ENCODE measurements at places on chromosomes 1 and 21.
A peak's percentile ranks its signal among the peaks of the same experiment; 100 is the strongest.

DNA sequence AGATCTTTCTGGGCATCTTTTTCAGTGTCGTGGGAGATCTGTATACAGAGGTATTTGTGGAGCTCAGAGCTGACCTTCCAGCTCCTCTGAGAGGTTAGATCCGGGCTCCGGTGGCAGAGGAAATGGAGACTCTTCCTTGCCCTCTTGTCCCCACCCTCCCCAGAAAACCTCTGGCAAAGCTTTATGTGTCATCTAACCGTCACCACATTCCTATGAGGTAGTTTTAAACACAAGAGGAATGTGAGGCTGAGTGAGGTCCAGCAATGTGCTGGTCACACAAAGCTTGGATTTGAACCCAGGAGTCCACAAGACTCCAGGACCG is 1.2 kb downstream of the CD160 start:
- peaks cover 8% of the 10 kb centered on the region for H3K4me1 ChIP-seq
- H3K27me3 ChIP-seq = no peaks in the 10 kb centered on the region
- no peak overlapping the region for H3K27ac ChIP-seq
- H3K36me3 ChIP-seq = no peaks in the 10 kb centered on the region
- DNase-seq = no peak

GRCh38 chr1:234559152-234559901 is 50.7 kb downstream of the IRF2BP2 start:
- DNase-seq = no peak
- no peak overlapping the region for H3K4me3 ChIP-seq
- H3K36me3 ChIP-seq = no peaks in the 10 kb centered on the region
- H3K27ac ChIP-seq = no peak overlapping the region

DNA sequence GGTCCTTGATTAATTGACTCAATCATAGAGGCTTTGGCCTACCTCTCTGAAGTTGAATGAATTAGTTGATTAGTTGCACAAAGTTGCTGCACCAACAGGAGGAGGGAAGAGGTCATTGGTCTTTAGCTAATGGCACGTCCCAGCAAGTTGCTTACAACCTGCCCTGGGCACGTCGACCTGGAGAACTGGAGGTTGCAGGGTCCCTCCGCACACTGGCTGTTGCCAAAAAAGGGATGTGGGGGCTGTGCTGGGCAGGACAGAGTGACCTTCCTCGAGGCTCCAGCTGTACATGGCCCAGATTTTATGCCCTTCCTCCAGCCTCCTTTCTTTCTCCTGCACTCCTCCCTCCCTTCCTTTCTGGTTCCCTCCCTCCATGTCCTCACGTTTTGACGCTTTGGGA is 230.3 kb upstream of the VAMP3 start:
- no peaks in the 10 kb centered on the region for H3K36me3 ChIP-seq
- no peak overlapping the region for H3K27ac ChIP-seq
- no peak for DNase-seq

- DNase-seq = peak; percentile 93
- no peaks in the 10 kb centered on the region for H3K27me3 ChIP-seq
- H3K4me3 ChIP-seq = peak within 1 kb of the TSS; percentile 77
- peaks cover 17% of the 10 kb centered on the region for H3K4me1 ChIP-seq
Measured at GRCh38 chr1:114780344-114781226, at the start of gene SIKE1. Gene SIKE1 (minus strand): TSS chr1:114780685. CDS start chr1:114780607, 78 bp downstream.

- no peak for DNase-seq
- H3K4me1 ChIP-seq = no peaks in the 10 kb centered on the region
- no peaks in the 10 kb centered on the region for H3K27me3 ChIP-seq
- no peak overlapping the region for H3K27ac ChIP-seq
Measured at GRCh38 chr21:17987382-17988101, 168.4 kb upstream of the C21orf91 start.

DNA sequence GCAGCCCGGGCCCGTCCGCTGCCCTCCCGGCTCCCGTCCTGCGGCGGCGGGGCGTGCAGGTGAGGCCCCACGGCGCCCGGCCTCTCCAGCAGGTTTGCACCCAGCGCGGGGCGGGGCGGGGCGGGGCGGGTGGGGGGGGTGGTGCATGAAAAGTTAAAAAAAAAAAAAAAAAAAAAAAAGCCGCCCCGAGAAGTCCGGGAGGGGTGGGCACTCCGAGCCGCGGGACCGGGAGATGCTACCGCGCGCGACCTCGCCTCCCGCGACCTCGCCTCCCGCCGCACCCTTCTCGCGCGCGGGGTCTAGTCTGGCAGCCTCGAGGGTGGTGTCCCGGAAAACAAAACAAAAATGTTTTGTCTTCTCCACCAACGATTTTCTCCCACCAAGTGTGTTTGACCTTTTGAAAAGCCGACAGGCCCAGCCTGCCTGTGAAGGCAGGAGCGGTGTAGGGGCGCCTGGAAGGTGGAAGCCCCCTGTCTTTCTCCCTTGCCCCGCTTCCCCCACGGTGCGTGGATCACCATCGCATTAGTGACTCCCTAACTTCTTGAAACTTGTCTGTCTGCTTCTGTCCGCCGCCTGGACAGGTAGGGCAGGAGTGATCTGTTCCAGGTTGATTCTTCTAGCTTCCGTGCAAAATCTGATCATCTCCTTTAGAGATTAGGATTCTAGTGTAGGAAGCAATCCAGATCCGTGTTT is 569 bp downstream of the RCAN3 start:
- DNase-seq = no peak
- peak overlapping the region; percentile 94 for H3K27ac ChIP-seq
- peaks cover 10% of the 10 kb centered on the region for H3K4me1 ChIP-seq
- H3K4me3 ChIP-seq = peak overlapping the region; percentile 70
- no peaks in the 10 kb centered on the region for H3K27me3 ChIP-seq
- no peaks in the 10 kb centered on the region for H3K36me3 ChIP-seq

GRCh38 chr1:209302779-209303568 is 280.5 kb upstream of the CAMK1G start:
- no peak for DNase-seq
- H3K4me3 ChIP-seq = no peak overlapping the region
- H3K36me3 ChIP-seq = no peaks in the 10 kb centered on the region
- H3K4me1 ChIP-seq = no peaks in the 10 kb centered on the region

GRCh38 chr1:103336408-103336807 is 189.1 kb upstream of the RNPC3 start:
- H3K4me1 ChIP-seq = no peaks in the 10 kb centered on the region
- no peak overlapping the region for H3K27ac ChIP-seq
- no peaks in the 10 kb centered on the region for H3K27me3 ChIP-seq
- no peak overlapping the region for H3K4me3 ChIP-seq

DNA sequence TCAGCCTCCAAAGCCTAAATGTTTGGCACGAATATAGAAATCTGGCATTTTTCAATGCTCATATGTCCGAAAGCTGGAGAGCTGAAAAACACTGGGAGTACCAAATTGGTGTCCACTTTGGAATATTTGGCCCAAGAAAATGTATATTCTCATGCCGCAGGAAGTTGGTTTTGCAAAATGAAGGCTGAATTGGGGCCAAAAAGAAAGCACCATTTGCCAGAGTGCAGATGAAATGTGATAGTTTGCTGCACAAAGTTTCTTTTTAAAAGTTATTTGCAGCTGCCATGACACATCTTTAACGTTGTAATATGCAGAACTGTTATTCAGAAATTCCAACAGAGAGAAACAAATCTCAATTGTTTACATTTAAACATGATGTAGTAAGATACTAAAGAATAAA is 124.2 kb upstream of the LYPLAL1 start:
- DNase-seq = no peak
- no peaks in the 10 kb centered on the region for H3K27me3 ChIP-seq
- no peaks in the 10 kb centered on the region for H3K4me1 ChIP-seq
- no peak overlapping the region for H3K27ac ChIP-seq
- H3K4me3 ChIP-seq = no peak overlapping the region

- no peaks in the 10 kb centered on the region for H3K27me3 ChIP-seq
- DNase-seq = no peak
- no peaks in the 10 kb centered on the region for H3K4me1 ChIP-seq
- H3K4me3 ChIP-seq = no peak overlapping the region
- H3K27ac ChIP-seq = no peak overlapping the region
- H3K36me3 ChIP-seq = no peaks in the 10 kb centered on the region
Measured at GRCh38 chr1:157369808-157370521, 182.3 kb downstream of the FCRL5 start.

- H3K4me1 ChIP-seq = no peaks in the 10 kb centered on the region
- H3K27ac ChIP-seq = no peak overlapping the region
- no peaks in the 10 kb centered on the region for H3K36me3 ChIP-seq
- H3K27me3 ChIP-seq = no peaks in the 10 kb centered on the region
- no peak overlapping the region for H3K4me3 ChIP-seq
- no peak for DNase-seq
Measured at GRCh38 chr1:10556430-10557005, 81.8 kb downstream of the PEX14 start.

GRCh38 chr1:231938711-231939110 is 312.1 kb downstream of the DISC1 start:
- no peak overlapping the region for H3K27ac ChIP-seq
- H3K27me3 ChIP-seq = no peaks in the 10 kb centered on the region
- H3K4me1 ChIP-seq = peaks cover 12% of the 10 kb centered on the region

GRCh38 chr1:26993237-26994019 is at the start of gene TRNP1:
Gene TRNP1 (plus strand): TSS chr1:26993692. CDS start chr1:26993787, 95 bp downstream.
- H3K36me3 ChIP-seq = no peaks in the 10 kb centered on the region
- peaks cover 16% of the 10 kb centered on the region for H3K27me3 ChIP-seq
- peaks cover 24% of the 10 kb centered on the region for H3K4me1 ChIP-seq
- peak within 1 kb of the TSS; percentile 75 for H3K4me3 ChIP-seq
- peak within 1 kb of the TSS; percentile 79 for H3K27ac ChIP-seq

DNA sequence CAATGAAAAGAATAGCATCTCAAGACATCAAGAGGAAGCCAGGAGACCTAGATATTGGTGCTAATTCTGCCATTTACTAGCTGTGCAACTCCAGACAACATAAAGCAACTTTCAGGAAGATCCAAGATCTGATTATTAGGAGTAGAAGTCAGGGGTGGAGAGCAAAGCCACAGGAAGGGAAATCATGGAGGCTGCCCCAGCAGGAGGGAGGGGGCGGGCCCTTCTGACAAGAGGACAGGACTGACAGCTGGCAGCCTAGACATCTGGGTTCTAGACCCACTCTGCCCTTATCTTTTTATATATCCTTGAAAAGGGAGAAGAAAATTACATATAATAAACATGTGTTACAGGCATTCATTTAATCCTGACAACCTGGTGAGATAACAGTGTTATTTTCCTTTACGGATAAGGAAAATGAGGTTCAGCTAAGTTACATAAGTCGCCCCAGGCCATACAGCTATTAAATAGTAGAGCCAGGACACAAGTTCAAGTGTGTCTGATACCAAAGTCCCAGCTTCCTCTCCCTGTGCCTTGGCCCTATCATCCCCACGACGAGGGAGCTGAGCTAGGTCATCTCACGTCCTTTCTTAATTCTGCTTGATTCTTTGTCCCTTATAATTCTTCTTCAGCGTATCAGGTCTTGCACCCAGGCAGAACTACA is 46.6 kb downstream of the ARHGEF11 start:
- H3K36me3 ChIP-seq = no peaks in the 10 kb centered on the region
- H3K27me3 ChIP-seq = no peaks in the 10 kb centered on the region
- H3K27ac ChIP-seq = no peak overlapping the region
- no peaks in the 10 kb centered on the region for H3K4me1 ChIP-seq

DNA sequence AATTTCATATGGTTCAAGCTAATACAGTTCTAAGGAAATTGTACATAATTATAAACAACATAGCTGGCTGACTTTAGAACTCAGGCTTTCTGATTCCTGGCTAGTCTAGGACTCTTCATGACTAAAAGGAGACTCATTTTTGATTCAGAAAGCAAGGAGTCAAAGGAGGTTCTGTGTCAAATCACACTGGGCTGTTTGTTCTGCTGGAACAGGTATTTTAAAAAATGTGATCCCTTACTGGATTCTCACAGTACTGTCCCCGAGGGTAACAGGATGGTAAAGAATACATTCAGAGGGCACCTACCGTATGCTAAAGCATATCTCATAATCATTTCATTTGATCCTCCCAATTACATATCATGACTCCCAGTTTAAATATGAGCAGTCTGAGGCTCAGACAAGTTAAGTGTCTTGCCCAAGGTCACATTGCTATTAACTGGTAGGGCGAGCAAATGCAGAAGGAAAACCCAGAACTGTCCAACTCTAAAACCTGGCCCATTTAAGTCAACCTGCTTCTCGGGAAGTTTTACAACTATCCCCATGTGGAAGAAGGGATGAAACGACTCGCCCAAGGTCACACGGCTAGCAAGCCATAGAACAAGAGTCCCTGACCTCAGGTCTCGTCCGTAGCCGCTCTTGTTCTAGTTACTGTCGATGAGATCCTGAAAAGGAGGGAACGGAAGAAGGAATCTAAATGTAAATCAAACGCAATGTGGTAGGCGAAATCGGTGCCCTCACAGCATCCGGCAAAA is 675 bp downstream of the MYSM1 start:
- H3K4me1 ChIP-seq = peaks cover 11% of the 10 kb centered on the region
- peak overlapping the region; percentile 64 for H3K4me3 ChIP-seq
- DNase-seq = no peak
- H3K36me3 ChIP-seq = peaks cover 7% of the 10 kb centered on the region
- H3K27ac ChIP-seq = peak overlapping the region; percentile 88
- H3K27me3 ChIP-seq = no peaks in the 10 kb centered on the region

GRCh38 chr1:185232874-185233273 is 75.9 kb downstream of the SWT1 start:
- no peak for DNase-seq
- no peaks in the 10 kb centered on the region for H3K4me1 ChIP-seq
- no peak overlapping the region for H3K4me3 ChIP-seq

GRCh38 chr1:41810446-41810845 is 108.3 kb downstream of the HIVEP3 start:
- no peak for DNase-seq
- H3K27me3 ChIP-seq = no peaks in the 10 kb centered on the region
- peaks cover 9% of the 10 kb centered on the region for H3K4me1 ChIP-seq
- H3K4me3 ChIP-seq = no peak overlapping the region

- no peaks in the 10 kb centered on the region for H3K36me3 ChIP-seq
- H3K4me3 ChIP-seq = no peak overlapping the region
- H3K27me3 ChIP-seq = no peaks in the 10 kb centered on the region
- peaks cover 4% of the 10 kb centered on the region for H3K4me1 ChIP-seq
- H3K27ac ChIP-seq = no peak overlapping the region
Measured at GRCh38 chr1:54894271-54894670, 7.3 kb upstream of the DHCR24 start.

DNA sequence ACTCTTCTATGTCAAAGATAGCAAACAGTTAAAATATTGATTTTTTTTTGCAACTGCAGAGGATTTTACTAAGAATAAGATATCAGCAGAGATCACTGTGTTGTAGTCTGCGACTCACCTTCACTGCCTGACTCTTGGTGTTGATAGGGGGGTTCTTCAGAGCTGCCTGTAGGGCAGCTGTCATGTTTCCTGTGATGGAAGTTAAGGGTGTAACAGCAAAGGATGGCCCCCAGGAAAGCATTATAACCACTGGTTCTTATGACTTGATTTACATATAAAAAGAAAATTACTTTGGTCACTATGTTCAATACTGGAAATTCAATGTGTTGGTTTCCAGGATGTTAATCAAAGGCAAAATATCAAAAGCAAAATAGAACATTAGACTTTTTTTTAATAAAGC is 2.6 kb downstream of the ARPC5 start:
- no peaks in the 10 kb centered on the region for H3K27me3 ChIP-seq
- no peak for DNase-seq
- H3K4me1 ChIP-seq = peaks cover 62% of the 10 kb centered on the region
- peak overlapping the region; percentile 99 for H3K27ac ChIP-seq
- peak overlapping the region; percentile 93 for H3K4me3 ChIP-seq
- peaks cover 16% of the 10 kb centered on the region for H3K36me3 ChIP-seq

DNA sequence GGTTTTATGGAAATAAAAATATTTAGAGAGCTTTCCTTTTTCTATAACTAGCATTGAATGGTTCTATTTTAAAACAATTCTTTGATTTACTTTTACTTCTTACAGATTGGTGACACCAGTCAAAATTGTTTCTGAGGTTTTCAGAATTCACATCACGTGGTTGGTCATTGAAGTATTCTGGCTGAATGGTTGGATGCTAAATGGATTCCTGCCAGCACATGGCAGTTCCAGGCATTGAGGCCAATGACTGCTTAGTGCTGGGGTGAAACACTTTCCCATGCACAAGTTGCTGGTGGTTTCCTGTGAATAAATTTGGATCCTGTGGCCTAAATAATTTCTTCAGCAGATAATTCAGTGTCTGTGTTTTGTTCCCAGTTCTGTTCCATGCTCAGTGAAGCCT is 20.6 kb downstream of the NCAM2 start:
- no peak overlapping the region for H3K27ac ChIP-seq
- DNase-seq = no peak
- H3K4me1 ChIP-seq = no peaks in the 10 kb centered on the region
- H3K27me3 ChIP-seq = no peaks in the 10 kb centered on the region

Measured in upper lobe of left lung (tissue), 6 donors.